ENCODE measurements at places on chromosomes 13 and 19. TPM values are rescaled to one million over a fixed set of nuclear protein-coding genes. Genes with fewer than 3 reads are reported as not detected.

DNA sequence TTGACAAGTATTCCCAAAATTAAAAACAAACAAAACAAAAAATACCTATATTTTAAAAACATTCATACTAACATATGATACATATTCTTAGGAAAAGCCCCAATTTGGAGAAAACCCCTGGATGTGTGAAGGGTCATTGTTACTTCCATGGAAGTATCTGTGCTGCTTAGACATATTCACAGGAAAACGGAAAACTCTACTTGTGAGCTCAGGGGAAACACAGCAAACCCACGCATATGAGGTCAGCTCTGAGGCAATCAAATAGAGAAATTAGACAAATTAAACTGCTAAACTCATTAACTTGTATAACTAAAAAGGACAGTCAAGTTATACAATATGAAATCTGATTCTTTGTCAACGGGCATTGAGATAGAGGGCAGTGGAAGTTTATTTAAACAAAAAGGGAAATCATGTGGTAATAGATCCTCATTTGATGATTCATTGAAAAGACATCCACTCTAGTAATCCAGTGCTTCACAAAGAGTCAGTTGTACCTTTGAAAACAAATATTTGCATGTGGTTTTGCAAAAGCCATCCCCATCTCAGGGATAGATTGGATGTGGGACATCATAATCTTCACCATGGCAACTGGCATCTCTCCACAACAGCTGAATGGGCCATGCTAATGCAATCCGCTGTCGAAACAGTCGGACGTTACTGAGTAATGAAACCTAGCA lies 423.4 kb downstream of the ITGBL1 start:
- DNase-seq: peak; percentile 87

DNA sequence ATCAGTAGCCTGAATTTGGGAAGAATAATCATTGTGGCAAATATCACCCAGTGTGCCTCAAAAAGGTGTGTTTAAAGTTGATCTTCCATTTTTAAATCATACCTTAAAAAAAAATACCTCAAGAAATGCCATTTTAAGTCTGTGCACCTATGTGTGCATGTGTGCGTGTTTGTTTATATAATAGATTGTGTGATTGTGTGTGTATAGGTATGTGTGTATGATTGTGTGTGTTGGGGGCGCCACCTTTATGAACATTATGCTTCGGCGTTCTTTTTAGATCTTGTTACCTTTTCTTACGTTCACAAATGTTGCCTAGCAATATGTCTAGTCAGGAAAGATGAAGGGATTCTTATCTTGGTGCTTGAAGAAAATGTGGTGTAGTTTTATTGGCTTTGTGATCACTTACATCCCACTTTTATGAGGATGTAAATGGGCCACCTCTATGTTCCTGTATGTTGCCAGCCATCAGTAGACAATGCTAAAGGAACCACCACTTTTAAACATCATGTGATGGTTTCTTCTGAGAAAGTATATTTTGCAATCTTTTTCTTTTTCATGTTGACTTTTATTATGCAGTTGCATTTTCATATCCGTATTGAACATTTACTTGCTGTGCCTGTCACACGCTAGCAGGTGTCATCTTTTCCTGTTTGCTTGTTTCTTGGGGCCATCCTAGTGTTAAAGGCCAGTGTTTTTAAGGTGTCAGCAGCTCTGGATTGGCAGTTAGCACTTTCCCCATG lies 2.2 kb upstream of the IRS2 start:
- no peak for DNase-seq

- DNase-seq: no peak
These were observed 196.3 kb downstream of the TSHZ3 start for GRCh38 chr19:31152906-31153305.

Gene SYT3
- 0.36 TPM for total RNA-seq

Gene GIPR
- total RNA-seq: not detected

Gene MYBPC2
- not detected for total RNA-seq

DNA sequence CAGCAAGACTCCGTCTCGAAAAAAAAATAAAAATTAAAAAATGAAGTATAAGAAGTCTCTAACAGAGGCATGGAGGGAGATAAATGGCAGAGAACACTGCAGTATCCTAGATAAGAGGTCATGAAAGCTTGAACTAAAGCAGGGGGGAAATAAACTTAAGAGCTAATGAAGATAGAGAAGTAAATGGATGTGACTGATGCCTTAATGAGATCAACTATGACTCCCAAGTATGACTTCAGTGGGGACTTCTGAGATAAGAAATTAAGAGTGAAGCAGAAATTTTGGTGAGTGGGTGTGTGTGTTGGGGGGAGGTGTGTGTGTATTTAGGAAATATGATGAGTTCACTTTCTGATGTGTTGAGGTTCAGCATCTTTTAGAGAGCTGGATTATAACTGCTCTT lies 55.1 kb downstream of the DIAPH3 start:
- DNase-seq: no peak

Gene SIGLEC9
- not detected for total RNA-seq

- no peak for DNase-seq
These were observed 10.1 kb downstream of the CNOT3 start for GRCh38 chr19:54147676-54148075.

Gene GFY
- total RNA-seq: not detected

GRCh38 chr13:29903996-29904395 lies 53.6 kb upstream of the UBL3 start:
- no peak for DNase-seq

DNA sequence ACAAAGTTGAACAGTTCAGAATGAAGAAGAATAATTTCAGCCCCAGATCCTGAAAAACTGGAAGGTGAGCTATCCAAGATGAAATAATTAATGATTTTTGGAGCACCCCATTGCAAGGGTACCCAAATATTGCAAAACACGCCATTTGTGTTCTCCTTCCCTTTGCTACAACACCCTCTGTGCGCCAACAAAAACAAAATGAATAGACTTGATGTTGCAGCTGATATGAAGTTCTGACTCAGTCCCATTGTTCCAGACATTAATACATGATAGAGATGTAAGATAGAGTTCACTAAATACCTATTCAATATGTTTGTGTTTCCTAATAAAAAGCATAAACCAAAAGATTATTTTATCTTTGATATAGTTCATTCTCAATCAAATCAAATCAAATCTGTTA lies 287.5 kb upstream of the SOX21 start:
- no peak for DNase-seq

GRCh38 chr19:29953352-29954247 lies 11.6 kb downstream of the URI1 start:
- no peak for DNase-seq

GRCh38 chr13:61253105-61253877 lies 162.4 kb downstream of the PCDH20 start:
- no peak for DNase-seq

Gene C1QTNF9B
- not detected for total RNA-seq

Gene NAPSA
- not detected for total RNA-seq

Gene ZNF700
- 8.7 TPM for total RNA-seq

DNA sequence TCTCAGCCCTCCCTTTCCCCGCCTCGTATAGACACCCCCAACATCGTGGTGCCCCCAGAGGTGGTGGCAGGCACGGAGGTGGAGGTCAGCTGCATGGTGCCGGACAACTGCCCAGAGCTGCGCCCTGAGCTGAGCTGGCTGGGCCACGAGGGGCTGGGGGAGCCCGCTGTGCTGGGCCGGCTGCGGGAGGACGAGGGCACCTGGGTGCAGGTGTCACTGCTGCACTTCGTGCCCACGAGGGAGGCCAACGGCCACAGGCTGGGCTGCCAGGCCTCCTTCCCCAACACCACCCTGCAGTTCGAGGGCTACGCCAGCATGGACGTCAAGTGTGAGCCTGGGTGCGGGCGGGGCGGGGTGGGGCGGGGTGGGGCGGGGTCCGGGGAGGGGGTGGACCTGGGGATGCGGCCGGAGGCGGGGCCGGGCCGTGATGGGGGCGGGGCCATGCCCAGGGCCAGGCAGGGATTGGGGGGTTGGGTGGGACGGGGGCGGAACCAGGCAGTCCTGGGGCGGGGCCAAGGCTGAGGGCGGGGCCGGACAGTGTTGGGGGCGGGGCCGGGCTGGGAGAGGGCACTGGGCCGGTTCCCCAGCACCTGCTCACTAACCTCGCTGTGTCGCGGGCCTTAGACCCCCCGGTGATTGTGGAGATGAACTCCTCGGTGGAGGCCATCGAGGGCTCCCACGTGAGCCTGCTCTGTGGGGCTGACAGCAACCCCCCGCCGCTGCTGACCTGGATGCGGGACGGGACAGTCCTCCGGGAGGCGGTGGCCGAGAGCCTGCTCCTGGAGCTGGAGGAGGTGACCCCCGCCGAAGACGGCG lies 7.8 kb downstream of the MAG start:
- DNase-seq: peak; percentile 30

Gene ZNF836
- 5.2 TPM for total RNA-seq

Gene POLR1G
- 32.1 TPM for total RNA-seq

DNA sequence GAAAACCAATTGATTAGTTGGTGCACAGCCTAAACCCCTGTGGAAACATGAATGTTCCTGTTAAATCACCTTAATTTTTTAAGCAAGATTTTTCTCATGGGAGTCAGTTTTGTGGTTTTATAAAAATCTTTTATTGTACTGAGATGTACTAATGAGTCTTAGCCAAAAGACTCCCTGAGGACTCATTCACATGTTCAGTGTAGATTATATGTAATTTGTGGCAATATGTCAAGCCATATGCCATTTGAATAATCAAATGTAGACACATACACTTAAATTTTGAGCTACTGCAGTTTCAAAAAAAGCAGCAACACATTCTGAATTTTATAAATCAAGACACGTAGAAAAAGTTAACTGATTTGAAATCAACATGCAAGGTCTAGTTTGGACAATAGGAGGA lies 395.2 kb downstream of the MYO16 start:
- no peak for DNase-seq

DNA sequence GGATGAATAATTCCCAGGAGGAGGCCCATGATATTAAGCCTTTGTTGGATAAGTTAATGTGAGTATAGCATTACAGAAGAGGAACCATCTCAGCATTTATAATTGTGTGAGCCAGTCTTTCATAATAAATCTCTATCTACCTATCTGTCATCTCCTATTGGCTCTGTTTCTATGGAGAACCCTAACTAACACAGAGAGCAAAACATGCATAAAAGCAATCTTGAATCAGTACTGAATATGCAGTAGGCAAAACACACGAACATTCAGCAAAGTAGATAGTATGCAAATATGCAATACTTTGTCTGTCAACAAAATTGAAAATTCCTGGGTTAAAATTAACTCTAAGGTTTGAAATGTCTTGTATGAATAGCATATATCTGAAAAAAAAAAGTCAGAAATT lies 966.3 kb downstream of the DIAPH3 start:
- DNase-seq: no peak

- peak; percentile 76 for DNase-seq
These were observed 220.1 kb downstream of the FOXO1 start for GRCh38 chr13:40446365-40446764.

DNA sequence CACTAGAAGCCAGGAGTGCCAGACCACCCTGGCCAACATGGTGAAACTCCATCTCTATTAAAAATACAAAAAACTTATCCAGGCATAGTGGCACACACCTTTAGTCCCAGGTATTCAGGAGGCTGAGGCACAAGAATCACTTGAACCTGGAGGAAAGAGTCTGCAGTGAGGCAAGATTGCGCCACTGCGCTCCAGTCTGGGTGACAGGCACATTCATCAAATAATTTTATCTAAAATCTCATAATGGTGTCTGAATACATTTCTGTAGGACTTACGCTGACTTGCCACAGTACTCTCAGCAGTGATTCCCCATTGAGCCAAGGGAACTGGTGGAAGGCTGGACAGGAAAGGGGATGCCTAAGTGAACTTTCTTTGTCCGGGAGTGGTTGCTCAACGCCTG lies 4.3 kb upstream of the ZNF28 start:
- no peak for DNase-seq

- DNase-seq: peak; percentile 21
These were observed 408.2 kb downstream of the COG6 start for GRCh38 chr13:40063703-40064102.

Gene LGALS14
- not detected for total RNA-seq

Gene NKPD1
- total RNA-seq: 1.4 TPM

- DNase-seq: no peak
These were observed 22.1 kb upstream of the SERP2 start for GRCh38 chr13:44351505-44351854.

Gene ZNF492
- 1.1 TPM for total RNA-seq

- no peak for DNase-seq
These were observed 117.6 kb upstream of the SPATA13 start for GRCh38 chr13:24042710-24043440.

- DNase-seq: no peak
These were observed 647 bp upstream of the ELF1 start for GRCh38 chr13:41019578-41020347.

DNA sequence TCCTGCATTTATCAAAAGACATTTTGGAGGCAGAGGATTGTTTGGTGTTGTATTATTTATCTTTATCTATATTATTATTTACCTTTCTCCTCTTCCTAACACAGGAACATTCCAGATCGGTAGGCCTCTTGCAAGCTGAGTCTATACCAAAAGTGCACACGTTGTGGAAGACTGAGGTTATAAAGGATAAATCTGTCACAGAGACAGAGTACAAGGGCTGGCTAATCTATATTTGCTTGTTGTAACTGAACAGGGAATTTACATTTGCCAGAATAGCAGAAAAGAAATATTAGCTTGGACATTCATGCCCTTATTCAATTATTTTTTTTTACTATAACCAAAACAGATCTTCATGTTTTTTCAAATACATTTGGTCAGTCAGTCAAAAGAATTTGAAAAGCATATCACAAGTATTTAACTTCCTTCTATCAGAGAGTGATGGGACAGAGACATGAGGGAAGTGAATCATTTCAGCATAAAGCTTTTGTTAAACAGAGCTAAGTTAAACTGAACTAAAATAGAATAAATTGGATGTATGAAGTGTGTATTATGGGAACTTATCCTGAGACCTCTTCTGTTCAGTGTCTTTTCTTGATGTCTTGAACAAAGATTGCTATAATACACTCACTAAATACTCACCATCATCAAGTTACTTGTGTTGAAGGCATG lies 352.5 kb downstream of the DNAJC15 start:
- DNase-seq: no peak

Gene DDA1
- total RNA-seq: 63.0 TPM

Gene KRI1
- 22.0 TPM for total RNA-seq

Gene CFAP97D2
- total RNA-seq: not detected

DNA sequence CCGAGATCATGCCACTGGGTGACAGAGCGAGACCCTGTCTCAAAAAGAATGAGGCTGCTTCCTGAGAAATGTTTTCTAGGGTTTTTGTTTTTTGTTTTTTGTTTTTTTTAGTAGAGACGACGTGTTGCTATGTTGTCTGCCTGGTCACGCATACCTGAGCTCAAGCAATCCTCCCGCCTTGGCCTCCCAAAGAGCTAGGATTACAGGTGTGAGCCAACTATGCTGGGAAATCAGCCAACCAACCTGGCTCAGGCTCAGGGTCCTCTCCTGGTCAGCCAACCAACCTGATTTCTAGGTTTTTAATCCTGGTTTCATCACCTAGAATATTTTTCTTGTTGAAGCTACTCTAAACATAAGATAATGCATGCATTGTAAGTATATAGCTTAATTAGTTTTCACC lies 7.8 kb downstream of the DHX34 start:
- DNase-seq: no peak

Gene IGFL4
- not detected for total RNA-seq

GRCh38 chr13:27481766-27482165 lies 31.4 kb upstream of the MTIF3 start:
- DNase-seq: peak; percentile 28

- DNase-seq: no peak
These were observed 347.5 kb downstream of the GPC5 start for GRCh38 chr13:91745967-91746366.

Data from Daoy (cell line).